Caudate nucleus (tissue), 63 donors: ENCODE measurements at places on chromosomes 1 and 21.
A peak's percentile ranks its signal among the peaks of the same experiment; 100 is the strongest.

- DNase-seq: no peak
These were observed 3.1 kb downstream of the C1orf198 start for GRCh38 chr1:230865062-230865817.

DNA sequence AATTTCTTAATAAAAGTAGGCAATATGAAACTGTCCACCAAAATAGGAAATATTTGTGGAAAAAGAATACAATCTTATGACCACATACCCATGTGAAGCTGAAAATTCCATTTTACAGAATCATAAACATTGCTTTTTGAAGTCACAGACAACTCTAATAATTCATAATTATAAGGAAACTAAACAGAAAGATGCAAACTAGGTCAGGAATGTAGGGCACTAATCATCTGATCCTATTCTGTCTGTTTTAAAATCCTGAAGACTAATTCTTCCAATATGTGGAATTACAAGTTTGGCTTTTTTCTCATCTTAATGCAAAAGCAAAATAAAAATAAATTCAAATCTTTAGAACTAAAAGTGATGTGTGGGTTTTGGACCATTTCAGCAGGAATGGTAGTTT lies 528.6 kb downstream of the LTN1 start:
- no peak for DNase-seq

DNA sequence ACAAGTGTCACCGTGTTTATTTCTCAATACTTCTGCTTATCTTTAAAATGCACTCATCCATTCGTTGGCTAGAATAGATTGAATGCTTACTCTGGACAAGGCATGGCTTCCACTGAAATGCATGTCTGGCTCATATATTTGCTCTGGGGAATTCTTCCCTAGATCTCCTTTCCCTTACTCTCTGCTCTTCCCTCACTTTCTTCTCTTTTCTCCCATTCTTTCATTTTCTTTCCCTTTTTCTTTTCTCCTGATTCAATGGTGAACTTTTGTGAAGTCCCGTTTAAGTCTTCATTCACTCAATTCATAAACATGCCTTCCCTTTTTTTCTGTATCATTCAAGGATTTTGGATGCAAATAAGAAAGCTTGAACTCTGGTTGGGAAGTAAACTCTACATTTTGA lies 234.5 kb downstream of the DYRK1A start:
- no peak for DNase-seq

- DNase-seq: peak; percentile 79
These were observed at the start of gene ST6GALNAC3 for GRCh38 chr1:76074321-76075187. ST6GALNAC3 (plus strand) TSS chr1:76074746.

GRCh38 chr1:21337454-21337927 lies 47.2 kb upstream of the ECE1 start:
- DNase-seq: no peak

DNA sequence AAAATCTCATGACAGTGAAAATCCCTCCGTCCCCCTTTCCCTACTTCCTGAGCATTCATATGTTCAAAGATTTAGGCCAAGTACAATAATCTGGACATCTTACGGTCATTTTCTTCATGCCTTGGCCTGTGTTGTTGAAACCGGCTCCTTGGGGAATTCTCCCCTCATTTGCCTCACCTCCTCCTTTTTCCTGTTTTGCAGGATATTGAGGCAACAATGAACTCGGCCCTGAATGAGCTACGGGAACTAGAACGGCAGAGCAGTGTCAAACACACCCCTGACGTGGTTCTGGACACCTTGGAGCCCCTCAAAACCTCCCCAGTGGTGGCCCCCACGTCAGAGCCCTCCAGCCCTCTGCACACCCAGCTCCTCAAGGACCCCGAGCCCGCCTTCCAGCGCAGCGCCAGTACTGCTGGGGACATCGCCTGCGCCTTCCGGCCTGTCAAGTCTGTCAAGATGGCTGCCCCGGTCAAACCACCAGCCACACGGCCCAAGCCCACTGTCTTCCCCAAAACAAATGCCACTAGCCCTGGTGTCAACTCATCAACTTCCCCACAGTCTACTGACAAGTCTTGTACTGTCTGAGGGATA lies 9.3 kb upstream of the IKBKE start:
- no peak for DNase-seq

- no peak for DNase-seq
These were observed 110.3 kb upstream of the PALMD start for GRCh38 chr1:99535470-99536164.

GRCh38 chr1:2561898-2562895 lies 6.0 kb downstream of the TNFRSF14 start:
- no peak for DNase-seq
